ENCODE measurements at places on chromosomes 11 and 22.

DNA sequence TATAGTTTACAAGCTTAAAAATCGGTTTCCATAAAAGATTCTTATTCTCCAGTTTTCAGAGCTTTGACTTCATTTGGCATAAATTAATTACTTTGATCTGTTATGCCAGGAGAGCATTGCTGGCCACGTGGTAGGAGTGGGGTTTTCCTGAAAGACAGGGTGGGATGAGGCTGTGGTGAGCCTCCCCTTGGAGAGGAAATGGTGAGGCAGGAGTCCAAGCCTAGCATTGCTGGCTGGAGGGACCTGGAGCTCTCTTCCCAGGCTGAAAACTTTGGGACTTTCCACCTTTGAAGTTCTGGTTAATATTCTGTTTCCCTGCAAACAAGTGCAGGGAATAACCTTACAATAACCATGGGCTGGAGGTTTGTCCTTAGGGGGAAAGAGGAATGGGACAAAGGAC is 21.1 kb upstream of the CSF2RB start:
- no peak for DNase-seq

DNA sequence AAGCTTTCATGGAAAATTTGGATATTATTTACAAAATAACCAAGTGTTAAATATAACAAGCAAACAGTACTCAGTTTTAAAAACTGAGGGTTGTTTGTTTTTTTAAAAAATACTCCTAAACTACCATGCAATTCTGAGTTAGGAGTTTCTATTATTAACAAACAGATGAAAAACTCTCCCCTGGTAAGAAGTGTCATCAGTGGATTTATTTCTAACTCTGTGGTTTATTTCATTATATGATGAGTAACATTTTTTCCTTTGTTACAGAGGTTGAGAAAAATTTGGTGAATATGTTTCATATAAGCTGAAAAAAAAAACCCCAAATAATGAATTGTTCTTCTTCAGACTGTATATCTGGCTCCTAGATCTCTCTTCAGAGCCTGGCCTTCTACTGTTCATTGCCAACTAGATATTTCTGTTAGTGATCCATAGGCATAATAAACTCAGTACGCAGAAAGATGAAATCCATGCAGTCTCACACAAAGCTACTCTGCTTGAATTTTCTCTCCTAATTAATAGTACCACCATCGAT is 29.4 kb upstream of the PDE3B start:
- DNase-seq: peak; percentile 15

- DNase-seq: peak; percentile 65
Measured at GRCh38 chr22:40534379-40535188, 101.9 kb downstream of the MRTFA start.

GRCh38 chr11:72789493-72790131 is 4.2 kb downstream of the STARD10 start:
- peak; percentile 47 for DNase-seq

- DNase-seq: no peak
Measured at GRCh38 chr11:79381036-79381435, 59.8 kb downstream of the TENM4 start.

DNA sequence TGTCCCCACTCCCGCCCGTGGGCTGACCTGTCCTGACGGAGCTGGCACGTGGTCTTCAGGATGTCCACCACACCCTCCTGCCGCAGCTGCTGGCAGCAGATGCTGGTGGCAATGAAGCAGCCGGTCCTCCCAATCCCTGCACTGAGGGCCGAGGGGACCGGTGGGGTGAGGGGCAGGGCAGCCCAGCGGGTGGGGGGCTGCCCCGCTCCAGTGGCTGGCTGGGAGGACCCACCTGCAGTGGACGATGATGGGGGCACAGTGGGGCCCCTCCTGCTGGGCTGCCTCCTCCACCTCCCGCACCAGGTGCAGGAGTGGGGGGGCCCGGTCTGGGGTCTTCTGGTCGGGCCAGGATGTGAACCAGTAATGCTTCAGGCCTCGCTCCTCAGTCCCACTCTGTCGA is 3.4 kb upstream of the IGSF22 start:
- DNase-seq: no peak

DNA sequence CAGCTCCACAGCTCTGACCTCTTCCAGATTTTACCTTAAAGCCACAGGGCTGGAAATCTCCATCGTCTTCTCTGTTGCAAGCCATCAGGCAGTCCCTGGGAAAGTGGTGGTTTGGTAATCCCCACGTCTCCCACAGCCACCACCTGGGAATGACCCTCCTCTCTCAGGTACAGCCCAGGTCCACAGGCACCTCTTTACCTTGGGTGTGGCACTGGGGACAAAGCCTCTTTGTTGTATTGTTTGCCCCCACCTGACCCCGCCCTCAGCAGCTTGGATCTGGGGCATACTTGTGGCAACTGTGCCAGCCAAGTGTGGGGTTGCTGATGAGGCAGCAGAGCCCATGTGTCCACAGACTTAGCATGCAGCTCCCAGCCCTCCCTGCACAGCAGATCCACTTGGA is 77.6 kb downstream of the LRRC32 start:
- no peak for DNase-seq

GRCh38 chr11:109609454-109610185 is 187.6 kb downstream of the C11orf87 start:
- DNase-seq: no peak

DNA sequence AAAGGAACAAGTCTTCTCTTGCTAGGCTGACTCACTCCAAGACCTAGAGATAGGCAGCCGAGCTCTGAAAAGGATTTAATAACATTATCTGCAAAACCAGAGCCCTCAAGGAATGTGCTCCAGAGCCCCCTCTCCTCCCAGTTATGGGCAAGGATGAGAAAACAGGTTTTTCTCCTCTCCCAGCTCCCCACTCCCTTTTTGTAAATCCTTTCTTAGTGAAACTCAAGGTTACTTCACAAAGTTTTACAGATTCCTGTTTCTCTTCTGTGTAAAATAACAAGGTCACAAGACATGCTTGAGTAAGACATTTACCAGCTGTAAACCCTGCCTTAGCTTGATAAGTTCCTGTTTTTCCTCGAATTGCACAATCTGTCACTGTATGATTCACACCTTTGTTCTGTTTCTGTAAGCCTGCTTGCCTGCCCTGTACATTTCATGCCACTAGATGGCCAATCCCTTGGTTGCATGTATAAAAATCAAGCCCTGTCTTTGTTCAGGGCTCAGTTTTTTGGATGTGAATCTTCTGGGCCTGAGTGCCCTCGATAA is 489.4 kb downstream of the KCNA4 start:
- DNase-seq: peak; percentile 99

DNA sequence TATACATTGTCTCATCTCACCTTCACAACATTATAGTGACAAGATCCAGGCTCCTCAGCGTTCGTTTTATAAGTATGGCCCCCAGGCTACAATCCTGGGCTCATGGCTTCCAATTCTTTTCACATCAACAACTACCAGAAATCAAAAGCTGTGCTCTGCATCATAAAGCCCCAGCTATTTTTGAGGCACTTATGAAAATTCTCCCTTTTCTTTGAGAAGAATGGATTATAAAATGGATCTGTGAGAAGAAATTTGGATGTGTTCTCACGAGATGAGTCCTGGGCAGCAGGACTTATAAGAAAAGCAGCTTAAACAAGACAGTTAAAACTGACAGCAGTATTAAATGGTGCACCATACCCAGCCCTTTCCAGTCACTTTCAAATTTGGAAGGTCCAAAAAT is 80.3 kb downstream of the BTBD10 start:
- DNase-seq: no peak

DNA sequence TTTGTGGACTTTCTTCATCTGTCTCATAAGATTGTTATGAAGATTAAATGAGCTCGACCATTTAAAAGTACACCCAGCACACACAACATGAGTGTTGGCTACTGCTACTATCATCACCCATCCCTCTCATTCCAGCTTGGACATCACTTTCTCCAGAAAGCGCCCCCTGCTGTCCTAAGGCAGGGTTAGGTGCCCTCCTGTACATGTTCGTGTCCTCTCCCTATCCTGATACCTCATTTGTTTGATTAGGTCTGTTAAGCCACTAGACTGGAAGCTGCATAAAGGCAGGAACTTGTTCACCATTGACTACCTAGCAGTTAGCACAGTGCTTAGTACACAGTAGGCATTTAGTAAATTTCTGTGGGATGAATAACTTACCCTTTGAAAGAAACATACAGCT is 85.5 kb downstream of the ENTHD1 start:
- peak; percentile 31 for DNase-seq

- DNase-seq: no peak
Measured at GRCh38 chr11:134906356-134906955, 494.4 kb upstream of the B3GAT1 start.

GRCh38 chr22:19576460-19577421 is 52.5 kb upstream of the CLDN5 start:
- peak; percentile 72 for DNase-seq

DNA sequence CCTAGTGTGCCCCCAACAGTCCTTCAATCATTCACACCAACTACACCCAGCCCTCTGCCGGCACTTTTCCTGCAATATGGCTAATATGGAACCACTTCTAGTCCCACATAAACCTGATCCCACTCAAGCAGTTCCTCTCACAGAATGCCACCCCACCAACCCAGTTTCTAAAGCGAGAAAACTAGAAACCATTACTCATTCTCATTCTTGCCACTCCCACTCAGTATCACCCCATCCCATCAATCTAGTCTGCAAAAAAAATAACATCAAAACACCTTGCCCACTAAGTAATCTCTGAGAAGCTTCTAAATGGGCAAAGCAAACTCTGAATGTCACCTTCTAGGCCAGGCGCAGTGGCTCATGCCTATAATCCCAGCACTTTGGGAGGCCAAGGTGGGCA is 17.9 kb downstream of the NAP1L4 start:
- DNase-seq: no peak

- DNase-seq: no peak
Measured at GRCh38 chr11:2277008-2277346, 6.6 kb upstream of the ASCL2 start.

GRCh38 chr22:21927174-21927823 is 25.3 kb downstream of the PPM1F start:
- DNase-seq: no peak

DNA sequence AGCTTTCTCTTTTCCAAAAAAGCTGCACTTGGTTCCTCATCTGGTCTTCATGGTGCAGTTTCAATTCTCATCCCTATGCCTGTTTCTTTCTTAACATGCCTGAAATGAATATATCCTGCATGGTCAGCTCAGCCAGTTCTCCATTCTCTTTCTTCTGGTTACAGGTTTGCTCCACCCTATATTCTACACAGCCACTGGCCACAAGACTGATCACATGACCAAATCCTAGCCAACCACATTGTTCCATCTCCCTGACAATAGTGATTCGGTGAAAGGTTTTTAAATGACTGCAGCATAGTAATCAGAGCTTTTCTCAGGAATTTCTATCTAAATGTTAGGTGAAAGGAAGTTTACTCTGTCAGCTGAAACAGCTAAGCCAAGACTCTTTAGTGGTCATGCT is 891.4 kb downstream of the METTL15 start:
- no peak for DNase-seq

DNA sequence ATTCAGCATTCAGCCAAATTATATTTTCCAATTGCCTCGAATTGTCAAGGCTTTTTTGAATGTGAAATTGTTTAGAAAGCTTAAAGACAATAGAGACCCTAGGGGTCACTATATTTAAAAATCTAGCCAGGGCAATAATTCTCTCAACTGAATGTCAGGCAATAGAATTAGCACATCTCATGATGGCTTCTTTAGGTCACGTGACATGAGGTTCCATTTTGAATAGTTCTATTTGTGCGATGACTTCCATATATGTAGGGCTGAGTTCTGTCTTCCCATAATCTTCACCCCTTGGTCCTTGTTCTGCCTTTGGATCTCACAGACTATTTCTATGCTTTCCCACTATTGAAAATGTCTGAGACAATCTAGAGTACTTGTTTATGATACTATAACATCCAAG is 527.7 kb upstream of the KIRREL3 start:
- DNase-seq: no peak

GRCh38 chr11:113201054-113201818 is 113.1 kb upstream of the TTC12 start:
- DNase-seq: no peak

GRCh38 chr22:28438183-28438768 is 241.4 kb downstream of the TTC28 start:
- no peak for DNase-seq

GRCh38 chr11:119741369-119742262 is 12.6 kb upstream of the NECTIN1 start:
- no peak for DNase-seq

GRCh38 chr11:132056689-132057088 is 686.3 kb downstream of the NTM start:
- DNase-seq: peak; percentile 7

- no peak for DNase-seq
Measured at GRCh38 chr11:70503468-70504221, 105.3 kb downstream of the CTTN start.

DNA sequence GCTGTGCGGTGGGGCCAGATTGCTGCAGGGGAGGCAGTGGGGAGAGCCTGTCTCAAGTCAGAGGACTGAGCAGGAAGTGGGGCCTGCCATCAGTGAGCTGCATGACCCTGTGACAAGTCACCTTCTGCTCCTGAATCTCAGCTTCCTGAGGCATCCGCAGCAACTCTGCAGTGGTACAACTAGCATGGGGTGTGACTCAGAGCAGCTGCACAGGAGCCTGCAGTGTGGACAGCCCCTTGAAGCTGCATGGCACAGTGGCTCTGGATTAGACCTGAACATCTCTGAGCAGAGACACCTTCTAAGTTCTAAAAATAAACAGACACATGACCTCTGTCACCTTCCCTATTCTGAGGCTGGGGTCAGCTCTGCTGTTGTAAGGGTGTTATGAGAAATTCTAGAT is 18.0 kb downstream of the FAM227A start:
- peak; percentile 8 for DNase-seq

GRCh38 chr11:129596351-129596750 is 219.3 kb upstream of the TMEM45B start:
- DNase-seq: no peak

DNA sequence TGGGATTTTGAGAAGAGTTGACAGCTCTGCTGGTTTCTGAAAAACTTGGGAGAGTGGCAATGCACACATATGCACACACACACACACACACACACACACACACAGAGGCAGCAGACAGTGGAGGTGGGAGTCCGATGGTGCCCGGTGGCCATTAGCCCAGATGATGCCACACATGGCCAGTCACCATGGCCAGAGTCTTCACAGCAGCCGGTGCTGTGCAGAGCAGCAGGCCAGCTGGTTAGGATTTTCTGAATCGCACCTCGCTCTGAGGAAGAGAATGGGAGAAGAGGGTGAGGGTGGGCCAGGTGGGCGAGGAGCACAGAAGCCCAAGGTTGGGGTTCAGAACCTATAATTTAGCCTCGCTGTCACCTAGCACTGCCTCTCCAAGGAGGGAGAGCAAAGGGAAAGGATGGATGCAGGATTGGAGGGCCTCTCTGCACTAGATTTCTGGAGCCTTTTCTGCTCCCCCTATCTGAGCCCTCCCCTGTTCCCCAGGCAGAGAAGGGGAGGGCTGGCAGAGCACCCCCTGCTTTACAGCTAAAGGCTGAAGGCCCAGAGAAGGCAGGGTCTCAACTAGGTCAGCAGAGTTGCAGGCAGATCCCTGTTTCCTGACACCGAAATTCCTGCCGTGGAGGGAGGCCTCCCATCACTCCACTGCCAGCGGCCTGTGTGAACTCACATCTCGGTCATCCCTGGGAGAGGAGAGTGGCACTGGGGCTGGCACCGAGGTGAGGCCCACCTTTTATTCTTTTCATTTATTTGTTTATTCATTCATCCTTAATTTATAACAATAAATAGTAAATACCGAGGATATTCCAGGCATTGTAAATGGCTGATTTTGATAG is 25.8 kb upstream of the FXYD6 start:
- DNase-seq: no peak

All from amniotic epithelial cell (primary cell).